Psoas muscle (tissue), 8 donors: ENCODE measurements at places on chromosomes 16 and 17. TPM values are rescaled to one million over a fixed set of nuclear protein-coding genes. Genes with fewer than 3 reads are reported as not detected.

DNA sequence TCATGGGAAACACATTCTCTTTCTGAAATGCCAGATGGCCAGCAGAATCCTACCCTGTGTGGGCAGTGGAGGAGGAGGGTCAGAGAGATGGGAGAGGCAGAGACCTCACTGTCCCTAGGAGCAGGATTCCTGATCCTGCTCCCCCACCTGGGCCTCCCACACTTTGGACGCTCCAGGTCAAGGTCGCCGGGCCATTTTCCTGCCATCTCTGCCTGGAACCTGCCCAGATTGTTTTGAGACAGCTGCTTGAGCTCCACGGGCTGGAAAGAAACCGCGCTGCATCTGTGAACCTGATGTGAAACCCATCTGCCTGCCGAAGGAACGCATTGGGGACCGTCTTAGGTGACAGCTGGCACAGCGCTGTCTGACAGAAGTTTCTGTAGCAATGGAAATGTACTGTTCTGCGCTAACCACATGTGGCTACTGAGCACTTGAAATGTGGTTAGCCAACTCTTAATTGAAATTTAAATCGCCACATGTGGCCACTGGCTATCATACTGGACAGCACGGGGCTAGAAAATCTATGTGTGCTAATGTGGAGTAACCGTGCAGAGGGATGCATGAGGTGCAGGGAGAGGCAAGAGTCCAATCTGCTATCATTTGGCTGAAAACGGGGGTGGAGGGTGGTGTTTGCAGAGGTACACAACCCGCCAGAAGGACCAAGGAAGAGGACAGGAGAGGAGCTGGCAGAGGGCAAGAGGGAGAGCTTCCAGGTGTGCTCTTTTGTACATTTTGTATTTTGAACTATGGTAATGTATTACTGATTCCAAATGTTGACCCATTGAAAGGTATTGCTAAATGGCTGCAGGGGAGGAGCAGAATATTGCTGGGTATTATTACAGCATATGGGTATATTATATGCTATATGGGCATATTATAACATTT, 15.4 kb upstream of the NUBP1 start:
- DNase-seq: no peak

DNA sequence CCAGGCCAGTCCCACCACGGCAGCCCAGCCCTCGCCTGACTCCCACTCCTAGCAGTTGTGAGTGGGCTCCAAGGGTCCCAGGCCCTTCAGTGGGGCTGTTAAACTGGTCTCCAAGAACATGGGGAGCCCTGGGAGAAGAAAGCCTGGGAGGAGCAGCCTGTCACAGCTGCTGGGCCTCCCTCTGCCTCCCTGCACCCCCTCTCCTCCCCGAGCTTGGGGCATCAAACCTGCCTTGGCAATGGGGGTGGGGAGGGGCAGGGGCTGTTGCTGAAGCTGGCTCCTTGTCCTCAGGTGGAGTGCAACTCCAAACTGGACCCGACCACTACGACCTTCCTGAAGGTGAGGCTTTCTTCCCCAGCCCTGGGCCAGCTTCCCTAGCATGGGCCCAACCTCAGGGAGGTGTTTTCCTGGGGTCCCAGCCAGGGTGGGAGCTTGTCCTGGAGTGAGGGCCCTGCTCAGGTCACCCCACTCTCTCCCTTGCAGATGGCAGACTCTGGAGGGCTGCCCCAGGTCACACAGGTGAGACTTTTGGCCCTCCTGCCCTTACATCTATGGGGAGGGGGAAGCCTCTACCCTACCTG, 6.6 kb upstream of the SETD6 start:
- no peak for DNase-seq

GRCh38 chr16:17347624-17348023, 123.1 kb downstream of the XYLT1 start:
- no peak for DNase-seq

- peak; percentile 3 for DNase-seq
These were observed 2.8 kb downstream of the CEP20 start for GRCh38 chr16:15885560-15886001.

- no peak for DNase-seq
These were observed 170.4 kb downstream of the SALL1 start for GRCh38 chr16:50980666-50981065.

- peak; percentile 68 for DNase-seq
These were observed 1.4 kb downstream of the AXIN2 start for GRCh38 chr17:65559804-65560627.

The VPS4A gene
- polyA plus RNA-seq: 38.1 TPM

GRCh38 chr17:3894911-3895343, 2.1 kb upstream of the CAMKK1 start:
- DNase-seq: no peak

- peak; percentile 95 for DNase-seq
These were observed at the start of gene FN3KRP for GRCh38 chr17:82716203-82717010. Gene FN3KRP (plus strand): TSS chr17:82716706. CDS start chr17:82716756, 50 bp downstream.

GRCh38 chr16:58459344-58460218, 40.4 kb upstream of the NDRG4 start:
- DNase-seq: no peak

GRCh38 chr17:68097161-68097805, 61.7 kb downstream of the KPNA2 start:
- DNase-seq: no peak
